Stimulated activated CD4-positive, alpha-beta T cell treated with anti-CD3 and anti-CD28 coated beads, Interleukin-1b, Interleukin-23, amount 100 ng/mL, for 1 hour (primary cell): ENCODE measurements at places on chromosomes 4 and X.

- DNase-seq = no peak
Observed at GRCh38 chr4:52983563-52984303, 121.6 kb downstream of the RASL11B start.

- no peak for DNase-seq
Observed at GRCh38 chr4:175784986-175785525, 27.0 kb downstream of the GPM6A start.

DNA sequence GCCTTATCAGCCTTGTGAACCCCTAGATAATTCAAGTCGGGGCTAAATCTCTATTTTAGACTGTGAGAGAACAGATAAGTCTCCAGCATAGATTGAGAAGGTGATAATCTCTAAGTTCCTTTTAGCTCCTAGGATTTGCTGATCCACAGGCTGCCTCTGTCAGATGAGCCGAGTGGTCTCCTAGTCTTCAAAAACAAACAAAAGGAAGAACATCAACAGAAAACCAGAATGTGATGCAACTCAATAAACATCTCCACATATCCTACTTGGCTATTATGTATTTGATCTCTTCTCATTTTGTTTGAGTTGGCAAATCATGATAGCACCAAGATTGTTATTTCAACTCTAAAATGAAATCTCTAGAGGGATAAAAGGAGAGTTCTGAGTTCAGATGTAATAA is 88.4 kb upstream of the SLC7A11 start:
- no peak for DNase-seq

GRCh38 chr4:132542228-132542627 is 606.9 kb upstream of the PCDH10 start:
- DNase-seq = no peak

GRCh38 chr4:54516556-54517215 is 141.1 kb upstream of the KIT start:
- DNase-seq = no peak
